EH (cell line): ENCODE measurements at places on chromosomes 16 and 17.

GRCh38 chr17:50917418-50917743, 51.2 kb upstream of the TOB1 start:
- DNase-seq, result no peak

DNA sequence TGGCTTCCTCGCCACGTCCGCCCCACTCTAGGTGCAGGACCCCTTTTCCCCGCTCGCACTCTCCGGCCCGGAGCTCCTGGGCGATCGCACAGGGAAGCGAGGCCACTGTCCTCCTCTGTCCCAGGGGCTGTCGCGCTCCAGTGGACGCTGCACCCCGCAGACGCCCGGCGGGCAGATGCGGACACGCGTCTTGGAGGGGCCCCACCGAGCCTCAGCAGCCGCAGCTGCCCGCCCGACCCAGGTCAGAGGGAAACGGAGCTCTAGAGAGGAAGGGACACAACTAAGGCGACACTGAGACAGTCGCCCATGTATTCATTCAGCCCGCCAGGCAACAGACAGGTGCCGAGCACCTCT, 726 bp upstream of the SLC13A5 start:
- no peak for DNase-seq

- no peak for DNase-seq
These were observed 31.6 kb downstream of the TSC2 start for GRCh38 chr16:2079311-2079800.

GRCh38 chr17:62094175-62094574, 29.1 kb upstream of the MED13 start:
- DNase-seq, result no peak

DNA sequence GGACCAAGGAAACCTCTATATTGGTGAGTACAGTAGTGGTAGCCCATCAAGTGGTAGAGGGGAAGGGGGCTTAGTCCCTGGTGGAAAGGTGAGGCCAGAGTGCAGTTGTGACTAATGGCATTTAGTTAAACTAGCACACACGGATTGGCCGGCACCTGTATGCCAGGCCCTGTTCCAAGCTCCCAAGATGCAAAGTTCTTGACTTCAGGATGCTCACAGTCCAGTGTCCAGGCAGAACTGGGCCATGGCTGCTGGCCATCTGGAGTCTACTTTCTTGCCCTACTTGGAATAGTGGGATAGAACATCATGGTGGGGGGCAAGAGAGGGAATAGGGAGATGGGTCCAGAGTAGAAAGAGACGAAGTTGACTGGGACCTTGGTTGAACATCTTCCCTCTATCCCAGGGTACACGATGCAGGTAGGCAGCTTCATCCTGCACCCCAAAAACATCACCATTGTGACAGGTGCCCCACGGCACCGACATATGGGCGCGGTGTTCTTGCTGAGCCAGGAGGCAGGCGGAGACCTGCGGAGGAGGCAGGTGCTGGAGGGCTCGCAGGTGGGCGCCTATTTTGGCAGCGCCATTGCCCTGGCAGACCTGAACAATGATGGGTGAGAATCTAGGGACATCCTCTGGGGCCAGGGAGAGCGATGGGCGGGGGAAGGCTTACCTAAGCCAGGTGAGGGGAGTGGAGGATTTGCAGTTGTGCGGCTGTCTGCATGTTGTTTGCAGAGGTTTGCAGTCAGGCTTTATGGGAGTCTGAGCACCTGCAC, 15.2 kb downstream of the ITGA3 start:
- DNase-seq, result no peak

DNA sequence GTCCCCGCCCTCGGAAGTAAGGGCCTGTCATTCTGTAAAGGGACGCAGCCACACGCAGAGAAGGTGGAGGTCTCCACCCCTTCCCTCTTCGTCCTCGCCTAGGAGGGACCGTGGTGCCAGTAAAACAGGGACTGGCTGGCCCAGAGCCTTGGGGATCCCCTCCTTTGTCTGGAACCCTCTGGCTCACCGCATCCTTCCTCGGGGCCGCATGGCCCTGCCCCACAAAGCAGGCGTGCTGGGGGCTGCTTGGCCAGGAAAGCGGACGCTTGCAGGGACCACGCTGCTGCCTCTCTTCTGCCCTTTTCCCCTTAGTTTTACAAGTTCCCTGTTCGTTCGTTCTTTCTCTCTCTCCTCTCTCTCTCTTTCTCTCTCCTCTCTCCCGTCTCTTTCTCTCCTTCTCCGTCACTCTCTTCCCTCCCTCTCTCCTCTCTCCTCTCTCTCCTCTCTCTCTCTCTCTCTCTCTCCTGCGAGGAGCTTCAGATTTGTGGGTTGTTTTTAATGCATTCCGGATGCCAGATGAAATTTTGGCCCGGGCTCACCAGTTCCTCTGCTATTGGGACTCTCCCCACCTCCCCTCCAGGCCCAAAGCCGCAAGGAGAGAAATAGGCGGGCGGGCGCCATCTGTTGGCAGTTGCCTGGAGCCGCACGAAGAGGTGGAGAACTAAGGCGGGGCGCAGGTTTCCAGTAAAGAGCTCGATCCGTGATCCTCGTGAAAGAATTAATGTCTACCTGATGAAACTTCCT, 35.1 kb upstream of the CDRT4 start:
- peak; percentile 95 for DNase-seq

- no peak for DNase-seq
These were observed 5.5 kb downstream of the TMEM204 start for GRCh38 chr16:1538804-1539520.

DNA sequence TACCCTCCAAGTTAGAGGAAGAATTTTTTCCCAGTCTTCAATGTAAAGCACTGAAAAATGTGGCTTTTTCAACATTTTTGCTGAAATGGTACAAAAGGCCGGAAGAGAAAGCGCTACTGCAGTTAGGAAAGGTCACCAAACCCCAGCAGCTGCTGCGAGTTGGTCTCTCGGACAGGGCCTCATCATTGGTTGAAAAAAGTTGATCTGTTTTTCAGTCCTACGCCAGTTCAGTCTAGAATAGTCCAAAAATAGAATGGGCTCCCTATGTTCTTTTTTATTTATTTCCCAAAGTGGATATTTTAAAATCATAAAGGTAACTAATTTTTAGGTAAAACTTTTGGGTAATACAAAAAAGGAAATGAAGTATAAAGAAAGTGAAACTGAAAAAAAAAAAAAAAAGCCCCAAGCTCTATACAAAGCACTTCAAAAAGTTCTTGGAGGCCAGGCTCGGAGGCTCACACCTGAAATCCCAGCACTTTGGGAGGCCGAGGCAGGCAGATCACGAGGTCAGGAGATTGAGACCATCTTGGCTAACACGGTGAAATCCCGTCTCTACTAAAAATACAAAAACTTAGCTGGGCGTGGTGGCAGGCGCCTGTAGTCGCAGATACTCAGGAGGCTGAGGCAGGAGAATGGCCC, 17.4 kb downstream of the ADAP2 start:
- DNase-seq, result no peak

DNA sequence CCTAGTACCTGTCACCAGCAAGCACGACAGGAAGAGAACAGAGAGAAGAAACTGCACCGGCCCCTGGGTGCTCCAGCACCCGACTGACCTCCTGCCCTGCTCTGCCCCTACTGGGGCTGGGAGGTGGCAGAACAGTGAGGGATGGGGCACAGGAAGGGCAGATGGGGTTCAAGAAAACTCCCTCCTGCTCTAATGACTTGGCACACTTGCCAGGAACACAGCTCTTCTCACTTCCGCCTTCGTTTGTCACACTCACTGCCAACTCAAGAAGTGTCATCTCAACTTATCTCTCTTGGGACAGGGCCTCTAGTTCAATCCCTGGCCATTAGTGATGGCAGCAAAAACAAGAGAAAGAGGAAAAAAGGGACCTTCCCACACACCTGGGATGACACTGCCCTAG, 42.7 kb upstream of the ICAM2 start:
- DNase-seq, result no peak

DNA sequence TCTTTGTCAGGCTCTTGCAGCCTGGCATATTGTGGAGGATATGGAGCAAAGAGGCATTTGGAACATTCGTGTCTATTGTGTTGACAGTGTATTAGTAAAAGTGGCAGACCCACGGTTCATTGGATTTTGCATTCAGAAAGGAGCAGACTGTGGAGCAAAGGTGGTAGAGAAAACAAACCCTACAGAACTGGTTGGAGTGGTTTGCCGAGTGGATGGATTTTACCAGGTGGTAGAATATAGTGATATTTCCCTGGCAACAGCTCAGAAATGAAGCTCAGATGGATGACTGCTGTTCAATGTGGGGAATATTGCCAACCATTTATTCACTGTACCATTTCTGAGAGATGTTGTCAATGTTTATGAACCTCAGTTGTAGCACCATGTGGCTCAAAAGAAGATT, 44.5 kb downstream of the EFCAB13 start:
- DNase-seq, result no peak

DNA sequence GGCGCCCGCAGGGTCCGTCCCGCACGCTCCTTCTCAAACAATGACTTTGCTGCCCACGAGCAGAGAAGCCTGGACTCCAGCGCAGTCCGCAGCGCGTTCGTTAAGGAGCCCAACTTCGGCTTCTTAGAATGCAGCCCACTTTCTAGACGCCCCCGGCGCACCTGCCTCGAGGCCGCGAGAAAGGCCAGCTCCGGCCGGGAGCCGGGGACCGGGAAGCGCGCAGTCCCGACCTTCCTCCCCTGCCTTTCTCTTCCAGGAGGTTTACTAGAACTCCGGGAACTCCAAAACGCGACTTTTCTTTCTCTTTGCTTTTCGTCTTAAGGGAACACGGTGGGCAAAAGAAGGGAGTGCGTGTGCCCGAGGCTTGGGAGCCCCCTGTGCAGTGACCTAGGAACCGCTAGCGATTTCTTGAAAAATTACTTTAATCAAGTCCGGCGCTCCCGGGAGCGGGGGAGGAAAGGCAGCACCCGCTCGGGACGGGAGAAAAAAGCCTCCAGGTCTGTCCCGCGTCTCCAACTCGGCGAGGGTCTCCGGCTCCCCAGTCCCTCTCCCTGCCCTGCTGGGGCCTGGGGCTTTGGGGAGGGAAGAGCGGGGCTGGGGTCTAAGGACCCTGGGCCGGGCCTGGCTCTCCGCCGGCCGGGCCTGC, 2.6 kb downstream of the HNF1B start:
- DNase-seq, result peak; percentile 39

DNA sequence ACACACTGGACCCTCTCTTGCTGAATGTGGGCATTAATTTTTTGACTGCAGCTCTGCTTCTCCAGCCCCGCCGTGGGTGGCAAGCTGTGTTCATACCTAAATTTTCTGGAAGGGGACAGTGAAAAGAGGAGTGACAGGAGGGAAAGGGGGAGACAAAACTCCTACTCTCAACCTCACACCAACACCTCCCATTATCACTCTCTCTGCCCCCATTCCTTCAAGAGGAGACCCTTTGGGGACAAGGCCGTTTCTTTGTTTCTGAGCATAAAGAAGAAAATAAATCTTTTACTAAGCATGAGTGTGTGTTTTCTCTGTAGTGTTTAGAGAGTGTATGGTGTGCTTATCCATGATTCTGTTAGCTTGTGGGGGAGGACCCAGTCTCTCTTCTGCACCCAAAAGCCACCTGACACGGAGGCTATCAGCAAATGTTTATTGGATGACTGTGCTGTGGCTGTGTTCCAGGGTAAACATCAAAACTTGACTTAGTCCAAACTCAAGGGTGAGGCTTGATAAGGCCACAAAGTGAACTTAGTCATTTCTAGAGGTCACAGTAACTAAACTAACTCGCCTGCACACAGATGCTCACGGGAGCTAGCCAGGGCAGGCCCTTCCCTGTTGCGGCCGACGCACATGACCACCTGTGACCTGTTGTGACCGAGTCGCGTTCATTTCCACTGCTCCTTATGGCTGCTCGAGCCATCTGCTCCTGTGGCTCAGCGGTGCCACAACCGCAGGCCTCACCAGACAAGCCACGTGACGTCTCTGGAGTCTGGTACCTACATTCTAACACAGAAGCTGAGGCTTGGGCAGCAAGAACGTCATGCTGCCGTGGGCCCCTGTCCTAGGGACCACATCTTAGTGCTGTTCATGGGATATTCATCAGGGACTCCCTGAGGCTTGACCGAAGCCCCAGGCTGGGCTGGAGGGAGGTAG, 9.8 kb upstream of the MED11 start:
- DNase-seq, result peak; percentile 43

DNA sequence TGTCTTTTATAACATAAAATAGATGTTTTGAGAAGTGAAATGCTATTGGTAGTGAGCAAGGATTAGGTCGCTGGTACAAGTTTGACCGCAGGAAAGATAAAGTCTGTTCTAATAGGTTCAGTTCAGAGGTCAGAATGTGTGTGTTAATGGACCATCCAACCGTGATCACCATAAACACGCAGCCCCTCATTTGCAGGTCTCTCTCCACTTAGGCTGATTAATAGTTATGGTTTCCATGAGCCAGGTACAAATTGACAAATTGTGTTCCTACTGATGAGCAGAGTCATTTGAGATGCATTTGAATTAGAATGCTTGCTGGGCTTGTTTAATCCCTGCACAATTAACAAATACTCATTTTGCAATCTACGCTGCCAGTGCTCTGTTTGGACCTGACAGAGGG, 318.1 kb upstream of the GOT2 start:
- DNase-seq, result no peak

DNA sequence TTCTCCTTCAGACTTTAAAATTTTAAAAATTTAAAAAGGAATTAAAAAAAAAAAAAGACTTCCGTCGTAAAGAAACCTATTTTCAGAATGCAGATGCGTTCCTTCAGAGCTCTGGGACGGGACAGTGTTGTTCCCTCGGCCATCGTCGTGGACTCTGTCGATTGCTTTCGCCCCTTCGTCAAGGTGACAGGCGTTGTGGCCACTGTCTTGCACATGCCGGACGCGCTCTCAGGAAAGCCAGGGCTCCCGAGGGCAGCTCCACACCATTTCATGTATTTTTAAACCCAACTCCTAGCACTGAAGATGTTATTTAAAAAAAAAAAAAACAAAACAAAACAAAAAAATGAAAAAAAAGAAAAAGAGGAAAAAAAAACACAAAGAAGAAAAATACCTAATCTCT, 22.3 kb downstream of the TMC6 start:
- DNase-seq, result no peak

DNA sequence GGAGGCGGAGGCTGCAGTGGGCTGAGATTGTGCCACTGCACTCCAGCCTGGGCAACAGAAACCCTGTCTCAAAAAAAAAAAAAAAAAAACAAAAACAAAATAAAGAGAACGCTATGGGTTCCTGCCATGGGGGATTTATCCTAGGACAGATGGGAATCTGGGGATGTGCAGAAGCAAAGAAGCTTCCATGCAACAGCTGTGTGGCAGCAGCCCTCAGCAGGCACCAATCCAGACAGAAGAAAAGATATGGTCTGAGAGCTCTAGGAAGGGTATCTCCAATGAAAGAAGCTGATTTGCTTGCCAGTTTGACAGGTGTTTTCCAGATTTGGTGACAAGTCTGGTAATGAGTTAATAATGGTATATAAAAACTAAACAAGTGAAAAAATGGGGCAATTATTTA, 11.6 kb downstream of the MYO19 start:
- no peak for DNase-seq

GRCh38 chr16:70653406-70653805, 7.0 kb downstream of the IL34 start:
- DNase-seq, result no peak

GRCh38 chr17:67629971-67630320, 87.8 kb upstream of the NOL11 start:
- peak; percentile 68 for DNase-seq

DNA sequence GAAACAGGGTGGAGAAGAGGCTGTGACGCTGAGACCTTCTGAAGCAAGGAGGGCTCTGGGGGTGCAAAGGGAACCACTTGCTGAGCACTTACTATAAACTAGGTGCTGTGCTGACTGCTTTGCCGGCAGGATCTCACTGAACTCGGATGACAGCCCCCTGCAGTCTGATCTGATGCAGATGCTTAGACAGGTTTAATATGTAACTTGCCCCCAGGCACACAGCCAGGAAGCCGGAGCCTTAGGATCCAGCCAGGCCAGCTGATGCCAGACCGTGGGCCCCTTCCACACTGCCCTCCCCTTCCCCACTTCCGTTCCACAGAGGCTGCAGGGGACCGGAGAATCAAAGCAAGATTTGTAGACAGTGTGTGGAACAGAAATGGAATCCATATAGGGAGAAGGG, 23.1 kb downstream of the SPACA3 start:
- no peak for DNase-seq
